Fibroblast of skin of left biceps (primary cell): ENCODE measurements at places on chromosomes 3 and 15.

GRCh38 chr15:29034593-29035335 lies 149.0 kb downstream of the APBA2 start:
- no peak for DNase-seq

DNA sequence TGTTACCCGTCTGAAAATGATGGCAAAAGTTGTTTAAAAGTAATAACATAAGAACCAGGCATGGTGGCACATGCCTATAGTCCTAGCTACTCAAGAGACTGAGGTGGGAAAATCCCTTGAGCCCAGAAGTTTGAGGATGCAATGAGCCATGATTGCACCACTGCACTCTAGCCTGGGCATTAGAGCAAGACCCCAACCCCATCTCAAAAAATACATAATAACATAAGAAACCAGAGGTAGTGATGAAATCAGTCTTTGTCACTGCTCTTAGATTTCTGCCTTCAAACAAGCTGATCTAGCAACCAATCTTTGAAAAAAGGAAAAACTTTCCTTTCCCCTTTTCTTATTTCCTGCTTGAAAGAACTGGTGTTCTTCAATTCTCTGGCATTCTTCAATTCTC lies 71.3 kb downstream of the TMCC1 start:
- DNase-seq: no peak

DNA sequence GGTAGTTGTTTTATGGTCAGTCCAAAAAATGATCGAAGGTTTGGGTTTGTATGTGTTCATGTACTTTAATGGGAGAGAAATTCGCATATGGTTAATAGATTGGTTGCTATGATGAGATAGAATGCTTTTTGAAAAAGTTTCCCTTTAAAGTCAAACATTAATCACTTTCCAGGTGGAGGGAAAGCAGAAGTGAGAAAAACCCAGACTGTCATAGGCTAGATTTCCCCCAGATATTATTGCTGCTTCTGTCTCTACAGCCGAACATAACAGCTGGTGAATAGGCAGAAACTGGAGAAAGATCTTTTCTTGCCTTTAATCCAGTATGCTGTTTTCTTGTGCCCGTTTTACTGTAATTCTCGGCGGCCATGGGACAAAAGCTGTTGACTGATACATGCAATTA lies 287.6 kb downstream of the SOX2 start:
- DNase-seq: no peak

DNA sequence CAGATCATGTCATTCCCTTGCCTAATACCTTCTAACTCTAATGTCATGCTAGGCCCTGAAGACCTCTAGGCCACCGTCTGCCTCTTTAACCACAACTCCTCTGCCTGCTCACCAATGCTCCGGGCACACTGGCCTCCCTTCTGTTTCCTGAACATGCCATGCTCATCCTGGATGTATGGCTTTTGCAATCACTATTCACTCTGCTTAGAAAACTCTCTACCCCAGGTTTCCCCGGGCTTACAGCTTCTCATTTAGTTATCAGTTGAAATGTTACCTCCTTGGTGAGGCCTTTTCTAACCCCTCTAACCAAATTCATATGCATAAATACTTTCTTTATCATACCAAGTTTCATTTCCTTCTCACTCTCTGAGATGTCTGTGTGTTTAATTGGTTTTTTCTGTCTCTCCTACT lies 727.8 kb upstream of the CFAP20DC start:
- DNase-seq: no peak

DNA sequence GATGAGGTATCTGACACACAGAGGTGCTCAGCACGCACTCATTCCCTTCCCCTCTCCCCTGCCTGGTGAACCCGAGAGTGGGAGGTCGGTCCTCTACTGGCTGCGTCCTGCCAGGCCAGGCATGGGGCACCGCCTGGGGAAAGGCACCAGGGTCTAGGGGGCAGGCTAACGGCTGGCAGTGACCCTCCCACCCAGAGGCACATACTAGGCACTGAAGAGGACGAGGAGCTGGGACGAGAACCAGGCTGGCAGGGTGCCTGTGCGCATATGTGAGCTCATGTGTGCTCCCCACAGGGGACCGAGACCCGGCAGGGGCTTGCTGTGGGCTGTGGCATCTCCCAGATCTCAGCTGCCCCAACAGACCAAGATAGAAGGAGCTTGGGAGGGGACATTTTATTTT lies 86.7 kb downstream of the IQSEC1 start:
- DNase-seq: no peak

DNA sequence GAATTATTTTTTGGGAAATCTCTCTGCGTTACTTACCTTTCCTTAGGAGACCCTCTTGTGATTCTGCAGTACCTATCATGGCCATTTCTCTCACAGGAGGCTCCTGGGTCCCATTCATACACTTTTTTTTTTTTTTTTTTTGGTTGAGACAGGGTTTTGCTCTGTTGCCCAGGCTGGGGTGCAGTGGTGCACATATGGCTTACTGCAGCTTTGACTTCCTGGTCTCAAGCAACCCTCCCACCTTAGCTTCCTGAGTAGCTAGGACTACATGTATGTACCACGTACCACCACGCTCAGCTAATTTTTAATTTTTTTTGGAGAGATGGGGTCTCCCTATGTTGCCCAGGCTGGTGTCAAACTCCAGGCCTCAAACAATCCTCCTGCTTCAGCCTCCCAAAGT lies 36.1 kb downstream of the TRAK1 start:
- no peak for DNase-seq

GRCh38 chr3:170062769-170063168 lies 25.0 kb downstream of the GPR160 start:
- DNase-seq: no peak

- peak; percentile 42 for DNase-seq
Measured at GRCh38 chr3:45554006-45554666, 40.4 kb upstream of the LIMD1 start.

DNA sequence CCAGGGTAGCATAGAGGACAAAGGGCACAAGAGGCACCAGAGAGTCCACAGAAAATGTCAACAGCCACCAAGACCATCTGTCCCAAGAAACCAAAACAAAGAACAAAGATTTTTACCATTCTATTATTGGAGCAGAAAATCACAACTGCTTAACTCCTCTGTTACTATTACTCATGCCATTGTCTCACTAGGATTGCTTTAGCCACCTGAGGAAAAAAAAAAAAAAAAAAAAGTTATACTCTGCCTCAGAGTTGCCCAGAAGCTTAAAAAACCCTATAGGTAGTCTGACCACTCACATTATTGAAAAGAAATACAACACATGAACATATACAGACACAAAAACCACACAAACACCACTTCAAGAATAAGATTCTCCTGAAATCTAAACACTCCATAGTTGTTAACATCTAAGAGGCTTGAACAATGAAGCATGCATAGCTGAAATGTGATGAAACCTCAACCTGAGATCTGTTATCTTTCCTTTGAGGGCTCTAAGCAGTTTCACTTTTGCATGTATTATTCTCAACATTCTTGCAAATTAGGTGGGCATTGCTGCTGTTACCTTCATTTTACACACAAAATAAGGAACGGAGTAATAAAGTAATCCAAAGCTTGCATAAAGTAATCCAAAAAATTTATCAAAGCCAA lies 85.4 kb downstream of the IGSF11 start:
- no peak for DNase-seq

- peak; percentile 38 for DNase-seq
Measured at GRCh38 chr3:8536096-8537056, 34.8 kb downstream of the LMCD1 start.

- no peak for DNase-seq
Measured at GRCh38 chr15:64921711-64922110, 10.0 kb downstream of the ANKDD1A start.

GRCh38 chr3:56836276-56837163 lies 34.8 kb upstream of the ARHGEF3 start:
- DNase-seq: no peak

- DNase-seq: no peak
Measured at GRCh38 chr3:105368566-105369499, 2.1 kb downstream of the ALCAM start.

GRCh38 chr3:14413381-14414071 lies 11.1 kb downstream of the SLC6A6 start:
- no peak for DNase-seq

DNA sequence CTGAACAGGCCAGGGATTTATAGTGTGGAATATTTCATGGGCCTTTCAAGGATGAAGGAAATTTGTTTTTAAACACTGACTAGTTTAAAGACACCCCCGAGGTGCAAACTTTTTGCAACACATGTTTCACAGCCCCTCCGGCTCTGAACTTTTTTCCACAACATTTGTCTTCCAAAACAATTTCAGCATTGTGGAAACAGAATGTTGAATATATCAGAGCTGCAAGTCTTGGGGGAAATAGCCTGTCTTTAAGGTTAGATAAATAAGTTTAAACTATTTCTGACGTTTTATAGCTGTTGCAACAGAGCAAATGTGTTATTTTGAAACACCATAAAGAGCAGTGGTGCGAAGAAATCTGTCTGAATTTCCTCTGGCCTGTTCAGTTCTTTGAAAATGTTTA lies 229.2 kb upstream of the GOLGA6L4 start:
- no peak for DNase-seq

DNA sequence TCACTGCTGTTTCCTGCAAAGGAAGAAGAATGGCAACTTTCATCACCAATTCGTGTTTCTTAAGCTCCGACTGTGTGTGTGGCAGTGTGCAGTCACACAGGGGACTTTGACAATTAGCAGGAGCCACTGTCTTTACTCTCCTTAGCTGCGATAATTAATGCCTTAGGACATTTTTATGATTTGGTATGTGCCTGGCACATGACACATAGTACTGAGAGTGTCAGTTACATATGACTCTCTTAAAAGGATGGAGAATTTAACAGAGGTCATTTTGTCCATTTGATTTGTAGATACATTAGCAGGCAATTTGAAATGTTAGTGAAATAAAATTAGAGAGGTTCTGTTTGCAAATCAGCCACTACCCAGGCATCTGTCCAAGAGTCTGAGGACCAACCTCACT lies 128.9 kb upstream of the VEPH1 start:
- no peak for DNase-seq

DNA sequence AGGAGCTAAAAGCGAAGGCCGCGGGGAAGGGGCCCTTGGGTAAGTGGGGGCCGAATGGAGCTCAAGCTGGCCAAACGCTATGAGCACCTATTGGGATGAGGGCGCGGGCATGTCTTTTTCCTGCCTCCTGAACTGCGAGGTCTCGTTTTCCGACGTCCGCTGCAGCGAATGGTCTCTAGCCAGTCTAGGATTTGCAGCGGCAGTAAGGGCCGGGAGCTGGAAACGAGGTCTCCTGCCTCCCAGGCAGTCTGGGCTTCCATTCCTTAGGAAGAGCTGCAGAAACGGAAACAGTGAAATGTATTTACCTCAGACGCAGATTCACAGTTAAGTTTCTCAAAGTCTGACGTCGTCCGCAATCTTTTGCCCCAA lies 517 bp downstream of the TMA7 start:
- DNase-seq: no peak

GRCh38 chr3:43353923-43354670 lies 67.8 kb downstream of the SNRK start:
- no peak for DNase-seq

- no peak for DNase-seq
Measured at GRCh38 chr3:171018156-171018935, 8.2 kb downstream of the SLC2A2 start.

DNA sequence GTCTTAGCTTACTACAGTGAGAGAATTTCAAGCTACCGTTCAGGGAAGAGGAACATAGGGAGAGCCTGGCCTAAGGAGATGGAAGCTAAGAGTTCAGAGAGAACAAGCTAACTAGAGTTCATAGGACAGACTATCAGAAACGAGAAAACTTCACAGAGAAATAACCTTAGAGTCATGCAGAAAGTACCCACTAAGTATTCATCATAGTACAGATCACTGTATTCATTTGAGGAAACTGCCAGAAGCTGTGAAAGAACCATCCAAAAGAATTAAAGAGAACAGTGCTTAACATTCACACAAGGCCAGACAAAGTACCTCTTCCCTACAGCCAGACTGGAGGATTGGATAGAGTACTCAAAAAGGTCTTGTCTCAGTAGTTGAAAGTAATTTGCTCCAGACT lies 15.2 kb upstream of the GBE1 start:
- no peak for DNase-seq

GRCh38 chr3:190671658-190672057 lies 157.8 kb downstream of the IL1RAP start:
- peak; percentile 8 for DNase-seq

DNA sequence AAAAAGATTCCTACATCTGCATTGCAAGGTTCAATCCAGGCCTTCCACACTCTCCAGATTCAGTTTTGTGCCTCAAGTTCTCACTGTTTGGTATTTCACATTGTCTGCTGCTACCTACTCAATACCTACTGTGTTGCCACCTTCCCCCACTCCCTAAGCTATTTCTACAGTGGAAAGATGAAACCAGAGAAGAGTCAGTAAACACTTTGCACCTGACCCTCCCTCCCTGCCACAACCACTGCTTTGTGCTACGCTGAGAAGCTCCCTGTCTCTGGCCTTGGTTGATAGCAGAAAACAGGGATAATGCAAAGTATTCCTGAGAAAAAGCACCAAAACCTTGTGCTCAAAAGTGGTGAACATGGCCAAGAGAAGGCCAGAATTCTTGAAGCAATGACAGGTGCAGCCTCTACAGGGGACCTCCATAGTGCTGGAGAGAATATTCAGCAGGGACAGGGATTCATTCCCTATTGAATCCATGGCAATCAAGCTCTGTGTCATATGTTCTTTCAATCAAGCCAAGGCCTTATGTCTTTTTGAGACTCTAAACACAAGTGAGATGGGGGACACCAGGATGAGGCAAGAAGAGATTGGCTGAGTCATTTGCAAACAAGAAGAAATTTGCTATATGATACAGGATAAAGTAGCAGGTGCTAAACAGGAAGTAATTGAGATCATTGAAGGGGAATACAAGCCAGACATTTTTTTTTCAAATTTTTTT lies 83.5 kb upstream of the LIPC start:
- no peak for DNase-seq

- DNase-seq: no peak
Measured at GRCh38 chr3:192889679-192890078, 28.0 kb downstream of the MB21D2 start.

GRCh38 chr3:64216274-64217147 lies 8.8 kb downstream of the PRICKLE2 start:
- DNase-seq: no peak

GRCh38 chr15:65954289-65954741 lies 85.0 kb downstream of the RAB11A start:
- DNase-seq: no peak

DNA sequence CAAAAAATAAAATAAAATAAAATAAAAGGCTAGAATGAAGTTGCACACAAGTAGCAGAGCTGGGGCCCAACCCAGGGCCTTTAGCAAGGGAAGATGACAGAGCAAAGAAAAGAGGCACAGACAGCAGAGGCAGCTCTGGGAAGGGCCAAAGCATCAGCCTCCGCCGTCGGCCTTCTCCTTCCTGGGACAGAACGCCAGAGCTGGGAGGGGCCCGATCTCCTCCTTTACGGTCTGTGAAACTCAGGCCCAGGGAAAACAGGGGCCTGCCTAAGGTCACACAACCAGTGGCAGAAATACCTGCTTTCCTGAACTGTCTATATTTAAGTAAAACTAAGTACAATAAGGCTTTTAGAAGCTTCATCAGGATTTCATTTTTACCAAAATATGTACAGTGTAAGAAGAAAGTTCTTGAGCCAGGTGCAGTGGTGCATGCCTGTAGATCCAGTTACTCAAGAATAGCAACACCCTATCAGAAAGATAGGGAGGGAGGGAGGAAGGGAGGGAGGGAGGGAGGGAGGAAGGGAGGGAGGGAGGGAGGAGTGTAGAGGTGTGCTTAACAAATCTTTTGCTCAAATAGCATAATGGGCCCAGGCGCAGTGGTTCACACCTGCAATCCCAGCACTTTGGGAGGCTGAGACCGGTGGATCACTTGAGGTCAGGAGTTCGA lies 43.0 kb upstream of the MUC4 start:
- no peak for DNase-seq
